Sciatic nerve (tissue), 2 donors: ENCODE measurements at places on chromosomes 5 and 9. TPM values are rescaled to one million over a fixed set of nuclear protein-coding genes. Genes with fewer than 3 reads are reported as not detected.
A peak's percentile ranks its signal among the peaks of the same experiment; 100 is the strongest.

- no peak for DNase-seq
Measured at GRCh38 chr5:149781612-149782011, 51.5 kb downstream of the PPARGC1B start.

The LCP2 gene
- total RNA-seq: 45.2 TPM

The PTGER4 gene
- total RNA-seq: 17.1 TPM

DNA sequence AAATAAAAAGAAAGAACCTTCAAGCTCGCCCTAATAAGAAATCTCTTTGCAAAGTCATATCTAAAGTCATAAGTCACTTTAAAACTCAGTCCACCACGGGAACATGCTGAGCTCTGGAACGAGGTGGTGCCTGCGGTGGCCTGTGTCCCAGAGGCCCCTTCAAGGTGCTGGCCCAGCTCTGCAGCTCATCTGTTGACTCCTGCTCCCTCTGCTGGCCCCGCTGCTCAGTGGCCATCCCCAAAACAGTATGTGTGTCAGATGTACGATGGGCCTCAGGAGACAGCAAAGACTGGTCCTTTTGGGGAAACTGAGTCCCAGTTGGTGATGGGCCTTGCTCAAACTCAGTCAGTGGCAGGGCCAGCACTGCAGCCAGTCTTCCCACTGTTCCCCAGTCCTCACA is 22.8 kb upstream of the FOXB2 start:
- DNase-seq: no peak

GRCh38 chr5:43875741-43876140 is 272.8 kb downstream of the NNT start:
- DNase-seq: no peak

DNA sequence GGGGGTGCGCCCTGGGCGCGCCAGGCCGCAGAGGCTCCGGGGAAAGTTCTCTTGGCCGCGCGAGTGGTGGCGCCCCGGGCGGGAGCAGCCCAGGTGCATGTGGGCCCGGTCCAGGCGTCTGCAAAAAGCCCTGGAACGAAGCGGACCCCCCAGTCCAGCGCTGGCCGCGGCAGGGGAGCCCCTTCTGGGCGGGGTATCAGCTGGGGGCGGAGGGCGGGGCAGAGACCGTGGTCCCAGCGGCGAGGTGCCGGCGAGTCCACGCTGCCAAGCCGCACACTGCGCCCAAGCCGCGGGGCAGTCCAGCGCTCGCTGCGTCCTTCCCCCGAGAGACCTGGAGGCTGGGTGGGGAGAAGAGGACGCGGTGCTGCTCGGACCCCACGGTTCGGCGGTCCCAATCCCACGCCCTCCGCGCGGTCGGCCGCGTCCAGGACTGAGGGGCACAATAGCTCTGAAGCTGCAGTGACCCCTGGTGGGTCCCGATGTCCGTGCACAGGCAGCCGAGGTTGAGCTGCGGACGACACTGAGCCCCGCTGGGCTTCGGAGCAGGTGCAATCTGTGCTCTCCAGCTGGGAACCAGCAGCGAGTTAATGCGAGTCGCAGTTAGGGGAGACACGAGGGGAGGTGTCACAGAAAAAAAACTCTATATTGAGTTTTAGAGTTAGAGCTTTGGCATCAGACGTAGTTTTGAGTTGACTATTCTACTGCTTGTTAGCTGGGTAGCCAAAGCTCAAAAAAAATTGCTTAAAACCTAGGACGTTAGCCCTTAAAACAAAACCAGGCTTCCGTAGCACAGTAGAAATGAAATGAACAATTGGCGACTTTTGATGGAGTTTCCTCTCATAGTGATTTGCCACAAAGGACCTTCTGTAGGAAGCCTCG is 1.1 kb upstream of the EPB41L4A start:
- peak; percentile 87 for DNase-seq

- DNase-seq: no peak
Measured at GRCh38 chr5:35408146-35408545, 177.9 kb upstream of the PRLR start.

DNA sequence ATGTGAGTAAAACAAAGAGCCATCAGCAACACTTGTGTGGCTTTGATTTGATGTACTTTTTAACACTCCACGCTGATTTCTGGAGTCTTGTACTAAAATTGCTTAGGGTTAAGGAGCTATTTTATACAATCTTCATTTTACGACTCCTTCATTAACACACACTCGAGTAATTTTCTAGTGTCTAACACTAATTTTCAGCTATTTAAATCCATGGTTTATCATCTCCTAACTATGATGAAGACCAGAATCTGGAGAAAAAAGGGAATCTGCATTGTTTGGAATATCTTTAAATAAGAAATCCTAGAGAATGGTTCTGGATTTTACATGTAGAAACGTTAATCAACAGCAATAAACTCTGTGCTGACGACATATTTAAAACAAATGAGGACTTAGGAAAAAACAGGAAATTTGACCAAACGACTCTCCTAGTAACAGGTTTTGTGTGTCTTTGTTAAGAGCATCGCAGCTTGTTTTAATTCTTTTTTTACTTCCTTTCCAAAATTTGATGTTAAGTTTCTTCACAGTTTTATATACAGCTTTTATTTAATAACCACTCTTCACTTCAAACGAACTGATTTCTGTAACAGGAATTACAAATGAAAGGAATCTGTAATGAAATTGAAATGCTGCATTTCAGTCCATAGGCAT is 138.5 kb downstream of the AOPEP start:
- DNase-seq: no peak

The CFAP90 gene
- 0.36 TPM for total RNA-seq

- no peak for DNase-seq
Measured at GRCh38 chr9:107927276-107927675, 437.7 kb upstream of the KLF4 start.

The AGGF1 gene
- total RNA-seq: 18.1 TPM

DNA sequence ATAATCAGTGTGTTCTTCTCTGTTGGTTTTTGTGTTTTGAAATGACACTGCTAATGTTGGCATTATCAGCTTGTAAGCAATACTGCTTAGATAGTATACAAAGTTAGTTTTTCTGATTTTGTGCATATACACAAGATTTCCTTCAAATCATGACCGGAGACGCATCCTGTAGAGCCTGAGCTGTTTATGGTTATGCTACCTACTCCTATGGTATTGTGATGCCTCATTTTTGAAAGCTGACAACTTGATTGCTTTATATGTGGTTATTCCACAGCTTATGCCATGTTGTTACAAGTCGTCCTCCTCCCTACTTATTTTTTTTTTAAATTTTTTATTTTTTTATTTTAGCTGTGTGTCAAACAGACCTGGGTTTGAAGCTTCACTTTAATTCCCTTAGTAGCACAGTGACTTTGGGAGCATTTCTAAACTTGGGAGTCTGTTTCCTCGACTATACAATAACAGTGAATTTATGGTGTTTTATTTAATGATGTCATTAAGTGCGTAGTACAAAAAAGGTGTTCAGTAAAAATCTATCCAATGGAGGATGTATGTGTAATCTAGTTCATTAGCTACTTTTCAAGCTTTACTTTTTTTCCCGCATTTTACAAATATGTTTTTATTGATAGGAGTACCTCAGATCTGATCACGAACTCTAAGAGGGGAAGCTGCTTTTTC is 59.5 kb downstream of the PARP8 start:
- no peak for DNase-seq

DNA sequence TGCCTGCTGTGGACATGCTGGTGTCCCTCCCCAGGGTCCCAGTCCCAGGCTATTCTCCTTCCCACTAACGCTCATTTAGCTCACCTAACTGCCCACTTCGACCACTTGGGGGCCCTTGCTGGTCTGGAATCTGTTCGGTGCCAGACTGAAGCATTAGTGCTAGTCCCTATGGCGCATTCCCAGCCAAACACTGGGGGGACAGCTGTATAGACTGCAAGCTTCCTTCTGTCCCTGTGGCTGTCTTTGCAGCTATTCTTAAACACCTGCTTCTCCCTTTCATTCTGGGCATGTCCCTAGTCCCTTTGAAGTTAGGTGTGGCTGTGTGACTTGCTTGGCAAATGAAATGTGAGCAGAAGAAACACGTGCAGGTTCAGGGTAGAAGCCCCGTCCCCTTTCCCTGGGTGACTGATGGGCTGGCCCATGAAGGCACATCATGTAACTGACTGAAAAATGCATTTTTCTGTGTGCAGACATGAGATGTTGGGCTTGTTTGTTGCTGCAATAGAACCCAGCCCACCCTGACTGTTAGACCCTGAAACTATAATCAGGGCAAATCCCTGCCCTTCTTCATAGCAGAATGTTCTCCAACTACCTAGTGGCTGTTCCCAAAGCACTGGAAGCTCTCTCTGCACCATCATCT is 134.4 kb downstream of the BARX1 start:
- no peak for DNase-seq

GRCh38 chr5:79236970-79237739 is 1.2 kb downstream of the JMY start:
- peak; percentile 69 for DNase-seq

The COL5A1 gene
- 79.4 TPM for total RNA-seq

The GABRA6 gene
- total RNA-seq: not detected

DNA sequence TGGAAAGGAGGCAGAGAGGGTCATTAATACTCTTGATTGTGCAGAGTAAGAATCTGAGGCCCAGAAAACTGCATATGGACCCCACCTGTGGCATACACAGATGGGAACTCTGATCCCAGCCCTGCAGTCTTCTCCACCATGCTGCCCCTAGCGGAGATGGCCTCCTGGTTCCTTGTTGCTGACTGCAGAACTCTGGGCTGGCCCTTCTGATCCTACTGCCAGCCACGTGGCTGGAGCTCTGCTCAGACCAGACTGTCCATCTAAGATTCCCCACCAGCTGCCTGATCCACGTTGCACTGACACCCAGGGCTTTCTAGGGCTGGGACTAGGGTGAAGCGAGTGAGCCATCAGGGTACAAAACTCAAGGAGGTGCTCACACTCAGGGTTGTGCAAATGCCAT is 245.7 kb upstream of the NR4A3 start:
- DNase-seq: no peak

The EPB41L4B gene
- total RNA-seq: 31.8 TPM

DNA sequence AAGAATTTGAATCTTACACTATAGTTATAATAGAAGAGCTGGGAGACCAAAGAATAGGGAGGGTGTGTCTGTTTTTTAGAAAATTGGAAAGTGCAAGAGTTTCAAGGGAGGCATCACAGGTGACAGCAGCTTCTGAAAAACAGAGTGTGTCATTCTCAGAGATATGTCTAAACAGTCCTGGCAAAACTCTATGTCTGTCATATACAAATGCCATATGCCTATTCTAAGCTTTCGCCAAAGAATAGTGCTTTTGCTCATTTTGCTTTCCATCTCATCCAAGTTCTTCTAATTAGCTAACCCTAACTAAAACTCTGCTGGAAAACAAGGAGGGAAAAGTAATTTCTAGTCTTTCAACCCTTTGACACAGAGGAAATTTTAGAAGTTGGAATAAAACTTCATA is 388.0 kb upstream of the TYRP1 start:
- DNase-seq: no peak

GRCh38 chr5:133396814-133397213 is 215.5 kb downstream of the FSTL4 start:
- no peak for DNase-seq

The AIF1L gene
- 92.1 TPM for total RNA-seq

The CDH6 gene
- 24.5 TPM for total RNA-seq

GRCh38 chr9:130244548-130245165 is 20.9 kb upstream of the HMCN2 start:
- no peak for DNase-seq

The ADAMTS13 gene
- total RNA-seq: 4.6 TPM

DNA sequence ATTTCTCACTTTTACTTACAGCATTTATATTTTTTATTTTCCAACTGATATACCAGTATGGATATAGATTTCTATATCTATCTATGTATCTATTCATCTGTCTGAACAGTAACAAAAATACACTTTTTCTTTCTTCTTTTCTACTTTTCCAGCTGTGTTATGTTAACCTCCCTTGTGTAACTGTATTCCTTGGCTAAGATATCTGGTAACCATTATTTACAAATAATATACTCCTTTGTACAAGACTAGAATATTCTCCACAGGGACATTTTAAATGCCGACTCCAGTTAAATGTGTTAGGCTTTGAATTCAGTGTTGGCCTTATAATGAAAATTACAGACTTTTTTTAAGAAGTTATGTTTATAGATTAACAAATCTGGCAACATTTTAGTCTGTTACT is 168.7 kb downstream of the XRCC4 start:
- DNase-seq: no peak

- no peak for DNase-seq
Measured at GRCh38 chr5:160621526-160621925, 199.9 kb downstream of the PTTG1 start.

DNA sequence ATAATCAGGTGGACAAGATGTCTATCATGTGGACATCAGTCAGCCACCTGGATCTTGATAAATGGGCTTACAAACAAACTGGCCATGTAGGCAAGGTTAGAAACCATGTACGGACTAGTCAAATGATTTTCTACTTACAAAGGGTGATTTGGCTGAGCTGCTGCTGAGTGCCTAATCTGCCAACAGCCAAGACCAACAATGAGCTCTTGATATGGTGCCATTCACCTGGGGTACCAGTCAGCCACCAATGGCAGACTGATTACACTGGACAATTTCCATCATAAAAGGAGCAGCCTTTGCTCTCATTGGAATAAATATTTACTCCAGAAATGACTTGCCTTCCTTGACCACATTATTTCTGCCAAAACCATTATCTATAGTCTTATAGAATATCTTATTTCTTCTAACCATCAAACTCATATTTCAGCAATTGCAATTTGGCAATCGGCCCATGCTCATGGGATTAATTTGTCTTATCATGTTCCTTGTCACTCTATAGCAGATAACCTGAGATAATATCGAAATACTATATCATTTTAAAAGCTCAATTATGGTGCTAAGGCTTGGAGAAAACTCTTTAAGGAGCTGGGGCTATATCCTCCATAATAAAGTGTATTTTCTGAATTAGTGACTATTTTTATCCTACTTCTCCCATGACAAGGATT is 135.1 kb downstream of the SLC25A46 start:
- DNase-seq: no peak

GRCh38 chr9:114524247-114524681 is 19.0 kb upstream of the WHRN start:
- no peak for DNase-seq

DNA sequence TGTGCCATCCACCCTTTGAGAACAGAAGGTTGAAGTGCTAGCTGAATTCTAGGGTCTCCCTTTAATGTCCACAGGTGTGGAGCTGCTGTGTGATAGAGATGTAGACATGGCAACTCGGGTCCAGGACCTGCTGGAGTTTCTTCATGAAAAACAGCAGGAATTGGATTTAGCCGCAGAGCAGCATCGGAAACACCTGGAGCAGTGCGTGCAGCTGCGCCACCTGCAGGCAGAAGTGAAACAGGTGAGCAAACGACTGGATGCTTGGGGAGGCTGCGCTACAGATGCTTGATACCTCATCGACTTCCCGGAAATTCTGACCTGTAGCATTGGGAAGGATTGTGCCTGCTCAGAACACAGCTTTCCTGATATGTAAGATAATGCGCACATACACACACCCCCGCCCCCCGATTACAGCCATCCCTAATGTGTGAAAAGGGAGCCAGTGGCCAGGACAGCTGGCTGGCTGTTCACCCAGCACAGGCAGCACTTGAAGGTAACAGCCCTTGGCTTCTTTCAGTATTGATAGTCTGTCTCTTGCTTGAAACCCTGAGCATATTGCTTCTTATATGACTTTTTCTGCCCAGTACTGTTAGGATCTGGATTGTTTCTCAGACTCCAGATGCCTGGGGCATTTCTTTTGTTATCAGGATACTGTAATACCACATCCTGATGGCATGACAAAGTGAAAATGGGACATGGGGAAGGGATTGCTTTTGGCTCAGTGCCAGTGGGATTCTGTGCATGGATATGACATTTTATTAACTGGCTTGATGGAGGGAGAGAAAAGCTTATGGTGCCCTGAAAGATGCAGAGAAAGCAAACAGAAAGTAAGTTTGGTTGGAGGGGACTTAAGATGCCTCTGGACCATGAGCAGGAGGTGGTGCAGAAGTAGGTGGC is 216.8 kb upstream of the OTULINL start:
- DNase-seq: no peak

GRCh38 chr5:58074717-58075116 is 385.2 kb downstream of the PLK2 start:
- no peak for DNase-seq
